ENCODE measurements at places on chromosomes 12 and 14.

DNA sequence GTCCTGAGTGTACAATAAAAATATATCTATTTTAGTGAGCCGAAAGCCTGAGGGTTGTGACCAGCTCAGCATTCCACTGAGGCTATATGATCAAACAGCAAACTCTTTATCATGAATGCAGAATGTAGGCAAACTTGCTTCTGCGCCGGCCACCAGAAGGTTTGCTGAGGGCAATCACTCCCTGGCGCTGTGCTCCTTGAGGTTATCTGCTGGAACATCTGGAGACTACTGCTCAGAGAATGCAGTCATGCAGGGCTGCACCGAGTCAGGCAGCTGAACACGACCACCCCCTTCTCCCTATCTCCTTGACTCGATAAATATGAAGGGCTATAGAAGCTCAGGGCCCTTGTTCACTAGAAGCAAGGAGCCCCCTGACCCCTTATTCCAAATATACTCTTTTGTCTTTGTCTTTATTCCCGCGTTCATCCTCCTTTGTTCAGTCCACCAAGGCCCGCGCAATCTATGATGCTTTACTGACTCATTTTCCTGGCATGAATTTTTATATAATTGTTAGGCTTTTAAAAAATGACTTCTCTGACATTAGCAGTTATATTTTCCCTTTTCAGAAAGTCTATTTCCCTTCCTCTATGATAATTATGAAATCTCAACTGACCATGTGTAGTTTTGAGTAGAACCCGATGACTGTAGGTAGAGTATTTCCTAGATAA lies 1089.3 kb downstream of the SLC16A7 start:
- DNase-seq, result no peak

- DNase-seq, result no peak
Observed at GRCh38 chr14:32512348-32512747, 183.2 kb downstream of the AKAP6 start.

- DNase-seq, result no peak
Observed at GRCh38 chr12:119425623-119426022, 91.1 kb downstream of the CCDC60 start.

DNA sequence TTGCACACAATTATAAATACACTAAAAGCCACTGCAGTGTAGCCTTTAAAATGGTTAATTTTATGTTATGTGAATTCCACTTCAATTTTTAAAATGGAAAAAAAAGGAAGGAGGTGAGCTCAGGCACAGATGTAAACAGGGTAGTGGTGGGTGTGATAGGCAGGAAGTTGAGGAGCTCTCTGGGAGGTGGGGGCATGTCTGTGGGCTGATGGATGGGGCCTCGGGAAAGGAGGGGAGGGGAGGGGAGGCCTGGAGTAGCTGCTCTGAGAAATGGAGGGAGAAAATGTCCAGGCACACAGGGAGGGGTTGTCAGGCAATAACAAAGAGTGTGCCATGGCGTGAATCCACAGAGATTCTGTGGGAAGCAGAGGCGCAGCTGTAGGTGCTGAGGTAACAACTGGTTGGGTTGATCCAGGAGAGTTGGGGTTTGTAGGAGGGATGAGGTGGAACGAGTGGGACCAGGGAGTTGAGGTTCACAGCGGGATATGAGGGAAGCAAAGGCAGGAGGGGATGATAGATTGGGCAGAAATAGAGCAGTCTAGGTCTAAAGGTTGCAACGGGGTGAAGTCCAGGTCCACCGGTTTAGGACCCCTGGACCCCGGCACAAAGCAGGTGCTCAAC lies 57.2 kb downstream of the LTBP2 start:
- DNase-seq, result no peak

- no peak for DNase-seq
Observed at GRCh38 chr12:46149079-46149464, 119.8 kb downstream of the SLC38A1 start.

- DNase-seq, result peak; percentile 46
Observed at GRCh38 chr14:72291908-72292688, 359.9 kb downstream of the RGS6 start.

DNA sequence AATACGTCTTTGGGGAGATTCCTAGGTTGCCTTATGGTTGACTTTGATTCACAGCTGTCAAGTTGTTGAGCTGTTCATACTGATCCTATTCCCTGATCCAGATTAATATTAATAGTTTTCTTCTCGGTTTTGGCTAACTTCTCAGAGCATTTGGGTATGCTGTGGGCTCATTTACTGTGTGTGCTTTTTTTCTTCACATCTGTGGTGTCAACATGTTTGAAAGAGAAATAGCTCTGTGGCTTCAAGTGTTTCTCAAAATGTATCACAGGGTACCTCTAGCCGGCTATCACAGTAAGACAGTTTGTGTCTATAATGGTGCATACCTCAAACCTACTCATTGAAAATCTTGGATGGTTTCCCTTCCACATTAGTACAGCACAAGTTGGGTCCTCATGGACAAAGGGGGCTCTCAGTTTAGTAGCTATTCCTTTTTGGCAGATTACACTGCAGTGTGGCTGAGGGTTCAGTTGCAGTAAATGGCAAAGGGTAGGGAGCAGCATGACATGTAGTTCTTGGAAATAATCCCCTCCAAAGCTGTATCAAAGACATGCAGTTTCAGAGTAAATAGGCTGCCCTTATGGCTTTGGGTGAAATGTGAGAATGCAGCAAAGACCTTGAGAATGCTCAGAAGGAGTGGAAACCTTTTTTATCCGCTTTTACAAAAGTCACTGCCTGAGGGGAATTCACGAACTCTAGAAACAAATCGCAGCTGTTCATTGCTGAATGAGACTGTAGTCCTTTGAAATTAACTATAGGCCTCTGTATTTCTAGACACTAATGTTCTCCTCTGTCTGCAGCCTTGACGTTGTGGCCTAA lies 102.4 kb upstream of the ATF1 start:
- DNase-seq, result no peak

DNA sequence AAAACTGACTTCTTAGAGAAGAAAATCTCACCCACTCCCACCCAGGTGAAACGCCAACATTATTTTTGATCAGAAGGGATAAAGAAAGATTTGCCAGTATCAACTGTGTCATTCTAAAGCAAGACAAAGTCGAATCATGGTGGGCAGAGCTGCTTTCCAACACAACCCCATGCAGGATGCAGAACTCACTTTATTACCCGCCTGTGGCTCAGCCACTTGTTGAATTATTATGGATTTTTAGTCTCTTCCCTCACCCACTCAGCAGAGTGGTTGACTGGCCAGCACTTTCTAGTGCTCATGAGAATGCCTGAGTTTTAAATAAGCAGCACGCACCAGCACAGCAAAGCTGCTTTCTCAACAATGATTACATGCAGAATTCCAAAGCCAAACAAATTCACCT lies 32.1 kb downstream of the CRACR2A start:
- no peak for DNase-seq

DNA sequence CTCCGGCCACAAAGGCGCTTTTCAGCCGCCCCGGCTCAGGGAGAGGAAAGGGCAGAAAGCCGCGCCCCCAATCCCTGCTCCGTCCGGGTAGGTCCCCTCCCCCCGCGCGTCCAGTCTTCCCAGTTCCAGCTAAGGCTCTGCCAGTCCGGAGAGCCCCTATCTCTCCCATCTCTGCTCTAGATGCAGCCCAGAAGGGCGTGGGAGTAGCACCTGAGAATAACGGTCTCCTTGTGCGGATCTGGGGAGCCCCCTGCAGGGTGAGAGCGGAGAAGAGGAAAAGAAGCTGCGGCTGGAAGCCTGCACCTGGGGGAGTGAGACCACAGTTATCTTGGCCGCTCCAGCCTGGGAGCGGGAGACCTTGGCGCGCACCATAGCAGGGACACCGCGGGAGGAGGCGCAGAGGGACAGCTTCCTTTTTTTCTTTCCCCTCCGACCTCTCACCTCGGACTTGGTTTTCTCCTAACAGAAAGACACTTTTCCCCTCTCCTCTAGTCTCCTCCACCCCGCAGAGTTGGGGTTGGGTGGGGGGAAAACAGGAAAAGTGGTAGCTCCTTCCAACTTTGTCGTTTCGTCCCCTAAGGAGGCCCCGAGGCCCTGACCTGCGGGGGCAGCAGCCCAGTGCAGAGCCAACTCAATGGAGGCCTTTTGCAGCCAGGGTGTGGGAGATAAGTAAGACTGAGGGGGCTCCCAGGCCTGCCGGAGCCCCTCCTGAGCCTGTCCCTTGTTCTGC lies 2.4 kb downstream of the DHH start:
- peak; percentile 95 for DNase-seq

DNA sequence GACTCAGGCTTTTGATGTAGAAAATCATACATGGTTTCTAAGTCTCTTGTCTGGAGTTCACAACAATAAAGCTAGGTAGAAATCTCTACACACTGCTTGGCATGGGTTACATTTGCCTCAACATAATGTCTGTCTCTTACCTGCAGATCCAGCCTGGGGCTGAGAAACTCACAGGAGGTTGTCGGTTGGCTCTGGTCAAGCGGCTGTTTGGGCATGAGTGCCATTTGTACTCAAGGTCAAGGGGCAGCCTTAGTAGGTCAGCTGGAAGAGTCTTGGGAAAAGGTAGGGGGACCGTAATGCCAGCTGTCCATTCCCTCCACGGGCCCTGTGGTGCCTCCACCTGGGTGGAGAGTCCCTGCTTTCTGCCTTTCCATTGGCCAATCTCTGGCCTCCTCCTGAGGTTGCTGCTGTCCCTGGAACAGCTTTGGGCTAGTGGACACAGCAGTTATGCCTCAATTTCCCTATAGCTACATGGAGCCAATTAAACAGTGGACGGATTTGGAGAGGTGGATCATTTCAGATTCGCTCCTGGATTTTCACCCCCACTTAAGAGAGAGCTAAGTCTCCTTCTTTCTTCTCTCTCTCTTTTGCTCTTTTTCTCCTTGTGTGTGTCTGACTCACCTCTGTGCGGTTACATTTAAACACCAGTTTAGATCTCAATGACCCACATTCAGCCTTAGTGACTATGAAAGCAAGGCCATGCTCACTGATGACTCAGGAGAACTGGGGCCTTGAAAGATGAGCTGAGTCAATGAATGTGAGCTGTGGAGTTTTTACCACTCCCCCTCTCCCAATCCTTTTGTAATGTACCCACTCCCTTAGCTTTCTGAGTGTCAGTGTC lies 132.8 kb upstream of the HIF1A start:
- peak; percentile 91 for DNase-seq

DNA sequence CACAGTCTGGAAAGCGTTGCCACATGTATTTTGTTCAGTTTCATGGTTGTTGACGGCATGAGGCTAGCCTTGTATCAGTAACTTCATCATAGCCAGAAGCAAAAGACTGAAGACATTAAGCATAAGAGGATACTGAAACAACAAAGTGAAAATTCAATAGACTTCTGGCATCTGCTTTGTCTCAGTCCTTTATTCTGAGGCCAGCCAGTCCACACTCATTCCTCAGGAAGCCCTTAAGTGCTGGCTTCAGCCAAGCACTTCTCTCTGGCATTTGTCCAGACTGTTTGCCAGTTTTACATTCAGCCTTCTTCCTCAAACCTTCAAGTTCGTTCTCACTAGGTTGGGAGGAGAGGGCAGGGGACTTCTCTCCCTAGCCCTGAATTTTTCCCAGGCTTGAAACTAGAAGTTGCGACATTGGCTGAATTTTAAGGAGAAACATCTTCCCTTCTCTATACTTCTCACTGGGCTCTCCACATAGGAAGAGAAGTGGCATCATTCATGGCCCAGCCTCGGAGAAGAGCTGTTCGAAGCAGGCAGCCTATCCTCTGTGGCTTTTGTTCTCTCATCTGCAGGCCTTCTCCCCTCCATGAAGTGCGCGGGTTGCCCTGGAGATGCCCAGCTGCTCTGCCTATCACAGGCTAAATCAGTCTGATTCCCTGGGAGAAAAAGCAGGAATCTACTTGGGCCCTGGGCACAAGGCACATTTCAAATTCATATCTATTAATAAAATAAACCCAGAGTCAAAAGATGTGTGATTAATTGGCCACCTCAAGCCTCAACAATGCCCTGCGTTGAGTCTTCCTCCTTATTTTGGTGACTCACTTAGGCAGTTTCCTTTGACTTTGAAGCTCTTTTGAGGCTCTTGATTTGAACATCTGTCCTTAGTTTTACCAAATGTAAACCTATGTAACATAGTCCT lies 130.9 kb upstream of the PLEKHA5 start:
- no peak for DNase-seq

- no peak for DNase-seq
Observed at GRCh38 chr12:16608946-16609539, 3.1 kb upstream of the LMO3 start.

GRCh38 chr14:74080820-74081460 lies 3.3 kb downstream of the ALDH6A1 start:
- DNase-seq, result no peak

GRCh38 chr12:117518594-117519270 lies 157.3 kb upstream of the NOS1 start:
- no peak for DNase-seq

DNA sequence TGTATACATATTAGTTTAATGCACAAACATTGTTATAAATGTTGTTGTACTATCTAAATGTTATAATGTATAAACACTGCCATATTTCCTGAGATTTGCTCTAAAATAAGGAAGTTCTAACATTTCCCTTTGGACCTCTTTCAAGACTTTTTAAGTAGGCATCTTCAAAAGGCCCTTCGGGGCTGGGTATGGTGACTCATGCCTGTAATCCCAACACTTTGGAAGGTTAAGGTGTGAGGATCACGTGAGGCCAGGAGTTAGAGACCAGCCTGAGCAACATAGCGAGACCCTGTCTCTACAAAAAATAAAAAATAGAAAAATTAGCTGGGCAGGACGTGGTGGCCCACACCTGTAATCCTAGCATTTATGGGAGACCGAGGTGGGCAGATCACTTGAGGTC lies 35.5 kb downstream of the FBLN5 start:
- DNase-seq, result no peak

- no peak for DNase-seq
Observed at GRCh38 chr12:56585098-56585497, 45.0 kb downstream of the BAZ2A start.

DNA sequence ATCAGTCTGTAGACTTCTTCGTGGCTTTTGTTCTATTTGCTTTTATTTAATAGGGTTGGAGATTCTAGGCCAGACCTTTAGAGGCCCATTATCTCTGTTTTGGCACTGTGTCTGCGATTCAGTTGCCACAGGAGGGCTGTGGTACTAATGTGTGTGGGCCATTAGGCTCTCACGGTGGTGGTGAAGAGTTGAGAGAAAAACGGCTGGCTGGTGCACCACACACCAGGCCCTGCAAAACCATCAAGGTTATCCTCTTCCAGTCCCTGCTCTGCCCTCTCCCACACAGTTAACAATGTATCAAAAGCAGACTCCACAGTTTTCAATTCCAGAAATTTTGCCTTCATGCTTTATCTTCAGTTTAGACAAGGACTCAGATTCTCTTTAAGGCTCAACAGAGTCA lies 97.7 kb downstream of the MYF5 start:
- no peak for DNase-seq

DNA sequence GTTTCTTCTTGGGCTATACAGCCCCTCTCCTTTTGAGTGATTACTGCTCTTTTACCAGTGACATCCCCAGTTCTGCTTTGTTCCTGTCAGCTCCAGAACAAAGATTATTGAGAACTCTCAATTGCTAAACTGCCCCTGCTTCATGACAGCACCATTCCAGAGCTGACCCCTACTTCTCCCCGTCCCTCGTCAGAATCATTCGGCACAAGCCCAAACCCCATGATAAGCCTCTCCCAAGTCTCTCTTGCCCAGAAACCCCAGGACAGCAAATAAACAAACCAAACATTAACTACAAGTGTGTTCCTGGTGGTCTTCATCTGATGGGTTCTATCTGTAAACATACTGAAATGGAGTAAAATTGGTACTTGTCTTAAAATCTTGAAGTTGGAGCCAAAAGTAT lies 9.3 kb upstream of the DLGAP5 start:
- no peak for DNase-seq
